Neural progenitor cell (in vitro differentiated cells): ENCODE measurements at places on chromosomes 11 and 22.

GRCh38 chr11:20448834-20449233, 61.3 kb downstream of the PRMT3 start:
- DNase-seq: no peak

DNA sequence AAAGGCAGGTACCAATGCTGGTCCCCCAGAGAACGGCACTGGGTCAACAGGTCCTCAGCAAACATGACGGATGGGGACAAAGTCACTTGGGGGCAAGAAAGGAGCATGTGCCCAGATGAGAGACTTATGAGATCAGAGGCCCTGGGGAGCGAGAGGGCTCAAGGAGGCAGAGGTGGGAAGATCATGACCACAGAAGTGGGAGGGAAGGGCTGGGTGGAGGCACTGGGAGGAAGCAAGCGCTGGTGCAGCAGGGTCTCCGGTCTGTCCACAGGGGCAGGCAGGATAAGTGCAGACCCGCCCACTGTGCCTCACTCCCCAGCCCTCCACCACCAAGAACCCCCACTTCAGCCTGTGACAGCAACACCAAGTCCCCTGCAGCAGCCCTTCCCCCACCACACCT, 10.9 kb downstream of the ELFN2 start:
- no peak for DNase-seq

GRCh38 chr11:33618956-33619355, 81.7 kb downstream of the C11orf91 start:
- DNase-seq: no peak

GRCh38 chr22:31951194-31952093, 7.1 kb downstream of the YWHAH start:
- DNase-seq: no peak

DNA sequence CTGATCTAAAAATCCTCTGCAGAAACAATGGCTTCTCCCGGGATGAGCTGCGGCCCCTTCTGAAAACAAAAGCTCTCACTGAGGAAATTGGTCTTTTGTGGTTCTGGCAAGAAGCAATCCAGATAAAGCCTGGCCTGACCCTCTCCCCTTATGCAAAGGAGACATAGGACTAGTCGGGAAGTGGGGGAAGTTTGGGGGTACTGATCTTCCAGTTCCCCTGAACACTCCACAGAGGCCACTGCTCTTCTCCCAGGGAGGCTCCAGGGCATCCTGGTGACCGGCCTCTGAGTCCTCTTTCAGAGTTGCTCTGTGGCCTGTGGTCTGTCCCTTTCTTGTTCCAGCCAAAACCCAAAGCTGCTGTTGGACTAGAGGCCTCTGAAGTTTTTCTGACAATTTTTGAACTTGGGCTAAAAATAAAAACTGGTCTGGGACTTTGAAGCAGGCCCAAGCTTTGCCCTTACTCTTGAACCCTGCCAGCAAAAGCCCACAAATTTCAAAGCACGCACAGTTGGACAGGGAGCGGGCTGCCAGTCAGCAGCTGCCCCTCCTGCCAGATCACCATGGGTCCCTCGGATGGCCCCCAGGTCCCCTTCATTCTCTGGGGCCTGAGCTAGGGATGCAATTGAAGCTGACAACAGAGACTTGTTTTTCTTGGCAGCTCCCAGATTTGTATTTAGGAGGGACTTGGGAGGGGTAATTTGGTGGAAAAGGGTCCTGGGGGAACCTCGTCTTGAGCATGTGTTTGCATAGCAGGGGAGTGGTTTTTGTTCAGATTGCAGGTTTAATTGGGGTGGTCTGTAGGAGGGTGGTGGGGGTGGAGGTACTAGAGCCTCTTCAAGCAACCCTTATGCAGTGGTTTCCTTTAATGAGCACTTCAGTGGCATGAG, 381.6 kb upstream of the CADM1 start:
- peak; percentile 73 for DNase-seq

- DNase-seq: no peak
Measured at GRCh38 chr22:20383538-20383937, 10.4 kb upstream of the ZNF74 start.

DNA sequence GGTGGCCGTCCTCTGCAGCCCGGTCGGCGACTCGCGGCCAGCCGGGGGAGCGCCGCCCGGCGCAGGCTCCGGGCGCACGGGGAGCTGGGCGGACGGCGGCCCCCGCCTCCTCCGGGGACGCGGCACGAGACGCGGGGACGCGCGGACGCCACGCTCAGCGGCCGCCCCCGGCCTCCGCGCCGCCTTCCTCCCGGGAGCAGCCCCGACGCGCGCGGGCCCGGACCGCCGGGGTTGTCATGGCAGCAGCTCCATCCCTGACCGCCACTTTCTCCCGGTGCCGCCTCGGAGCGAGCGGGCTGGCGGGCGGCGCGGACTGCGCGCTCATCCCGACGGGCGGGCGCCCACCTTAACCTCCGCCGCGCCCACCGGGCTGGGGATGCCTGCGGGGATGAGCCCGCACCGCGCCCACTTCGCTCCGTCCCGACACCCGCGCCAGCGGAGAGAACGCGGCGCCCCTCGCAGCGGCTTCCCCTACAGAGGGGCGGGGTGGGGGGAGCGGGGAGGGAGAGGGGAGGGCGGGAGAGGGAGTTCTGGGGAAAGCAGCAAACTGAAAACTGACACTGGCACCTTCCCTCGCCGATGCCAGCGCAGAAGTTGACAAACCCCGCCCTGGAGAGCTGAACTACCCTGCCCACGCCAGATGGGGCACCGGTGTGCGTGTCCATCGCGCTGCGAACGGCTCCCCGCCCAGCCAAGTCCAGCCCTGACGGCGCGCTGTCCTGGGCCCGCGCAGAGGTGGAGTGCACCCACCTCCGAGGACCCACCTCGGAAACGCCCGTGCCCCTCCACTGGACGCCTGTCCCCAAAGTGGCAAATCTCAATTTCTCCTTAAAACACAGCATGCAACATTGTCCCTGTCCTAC, 588.4 kb downstream of the OPCML start:
- peak; percentile 72 for DNase-seq

DNA sequence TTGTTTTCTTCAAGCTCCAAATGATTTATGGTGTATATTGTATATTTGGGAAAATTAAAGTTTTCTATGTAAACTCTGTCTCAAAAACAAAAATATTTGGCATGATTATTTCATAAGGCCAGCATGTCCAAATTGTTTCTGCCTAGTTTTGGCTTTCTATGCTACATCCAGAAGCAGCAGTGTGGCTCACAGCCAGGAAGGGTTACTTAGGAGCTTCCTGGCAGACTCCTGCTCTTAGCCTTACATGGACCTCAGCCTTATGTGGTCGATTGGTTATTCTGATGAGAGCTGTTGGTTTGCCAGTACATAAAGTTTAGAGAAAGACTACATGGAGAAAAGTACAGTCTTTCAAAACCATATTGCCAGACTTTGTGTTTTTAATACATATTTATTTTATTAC, 297.7 kb upstream of the FAT3 start:
- no peak for DNase-seq

GRCh38 chr11:88411265-88411664, 73.7 kb upstream of the CTSC start:
- DNase-seq: no peak

DNA sequence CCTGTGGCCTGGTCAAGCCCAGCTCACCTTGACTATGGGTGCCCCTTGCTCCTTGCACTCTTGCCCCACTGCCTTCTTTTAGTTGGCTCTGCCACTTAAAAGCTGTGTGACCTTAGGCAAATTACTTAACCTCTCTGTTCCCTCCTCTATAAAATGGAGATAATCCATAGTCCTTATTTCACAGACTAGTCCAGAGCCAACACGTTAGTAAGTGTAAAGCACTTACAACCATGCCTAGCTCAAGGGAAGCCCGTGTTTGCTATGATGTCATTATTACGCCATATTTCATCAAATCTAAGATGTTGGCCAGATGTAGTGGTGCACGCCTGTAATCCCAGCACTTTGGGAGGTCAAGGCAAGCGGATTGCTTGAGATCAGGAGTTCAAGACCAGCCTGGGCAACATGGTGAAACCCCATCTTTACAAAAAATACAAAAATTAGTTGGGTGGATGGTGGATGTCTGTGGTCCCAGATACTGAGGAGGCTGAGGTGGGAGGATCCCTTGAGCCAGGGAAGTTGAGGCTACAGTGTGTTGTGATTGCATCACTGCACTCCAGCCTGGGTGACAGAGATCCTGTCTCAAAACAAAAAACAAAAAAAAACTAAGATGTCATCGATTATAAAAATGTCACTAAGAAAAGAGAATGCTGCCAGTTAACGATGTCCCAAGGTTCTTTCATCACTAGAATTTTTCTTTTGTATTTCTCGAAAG, 2.3 kb upstream of the CCDC88B start:
- DNase-seq: no peak

DNA sequence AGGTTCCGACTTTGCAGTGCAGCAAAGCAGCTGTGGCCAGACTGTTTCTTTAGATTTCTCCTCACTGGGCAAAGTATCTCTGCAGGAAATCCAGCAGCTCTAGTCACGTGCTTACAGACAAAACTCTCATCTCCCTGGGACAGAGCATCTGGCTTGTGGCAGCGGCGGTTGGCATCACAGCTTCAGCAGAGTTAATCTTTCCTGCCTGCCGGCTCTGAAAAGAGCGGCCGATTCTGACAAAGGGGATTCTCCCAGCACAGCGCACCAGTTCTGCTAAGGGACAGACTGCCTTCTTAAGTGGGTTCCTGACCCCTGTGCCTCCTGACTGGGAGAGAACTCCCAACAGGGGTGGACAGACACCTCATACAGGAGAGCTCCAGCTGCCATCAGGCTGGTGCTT, 1357.3 kb upstream of the TENM4 start:
- DNase-seq: peak; percentile 62

DNA sequence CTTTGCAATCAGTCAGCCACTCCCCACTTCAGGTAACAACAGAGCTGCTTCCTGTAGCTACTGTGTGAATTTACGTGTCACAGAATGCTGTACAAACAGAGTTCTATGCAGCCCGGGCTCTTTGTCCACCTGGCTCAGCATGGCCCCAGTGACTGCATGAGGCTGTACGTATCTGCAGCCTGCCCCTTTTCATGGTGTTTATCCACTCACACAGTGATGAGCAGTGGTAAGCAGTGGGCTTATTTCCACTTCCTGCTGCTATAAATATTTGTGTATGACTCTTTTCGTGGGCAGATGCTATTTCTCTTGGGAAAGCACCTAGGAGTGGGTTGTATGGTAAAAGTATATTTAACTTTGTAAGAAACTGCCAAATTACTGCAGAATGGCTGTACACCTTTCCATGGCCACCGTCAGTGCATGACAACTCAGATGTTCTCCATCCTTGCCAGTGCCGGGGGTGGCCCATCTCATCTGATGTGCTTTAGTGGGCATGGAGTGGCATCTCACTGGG, 43.3 kb downstream of the MYEOV start:
- no peak for DNase-seq

GRCh38 chr22:31616315-31616980, 45.6 kb downstream of the PISD start:
- no peak for DNase-seq

- DNase-seq: no peak
Measured at GRCh38 chr11:56848141-56848809, 99.8 kb upstream of the OR9G4 start.

DNA sequence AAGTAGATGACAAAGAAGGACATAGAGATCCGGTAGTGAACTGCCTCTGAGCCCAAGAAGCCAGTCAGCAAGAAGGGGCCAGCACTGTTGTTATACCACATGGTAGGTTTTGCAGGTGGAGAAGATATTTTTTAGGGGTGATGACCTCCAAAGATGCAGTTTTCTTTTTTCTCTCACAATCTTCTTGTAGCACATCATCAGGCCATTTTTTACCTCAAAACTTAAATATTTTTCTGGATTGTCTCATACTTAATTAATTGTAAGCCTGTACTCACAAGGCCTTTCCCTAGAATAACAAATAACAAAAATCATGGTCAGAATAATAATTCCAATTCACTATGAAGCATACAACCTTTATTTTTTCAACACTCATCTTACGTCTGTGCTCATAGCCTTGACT, at the start of gene OR51B4:
Gene OR51B4 (minus strand): TSS at position 101 of the 400 bp plus-strand sequence. CDS start 0 bp downstream, at position 101.
- no peak for DNase-seq

DNA sequence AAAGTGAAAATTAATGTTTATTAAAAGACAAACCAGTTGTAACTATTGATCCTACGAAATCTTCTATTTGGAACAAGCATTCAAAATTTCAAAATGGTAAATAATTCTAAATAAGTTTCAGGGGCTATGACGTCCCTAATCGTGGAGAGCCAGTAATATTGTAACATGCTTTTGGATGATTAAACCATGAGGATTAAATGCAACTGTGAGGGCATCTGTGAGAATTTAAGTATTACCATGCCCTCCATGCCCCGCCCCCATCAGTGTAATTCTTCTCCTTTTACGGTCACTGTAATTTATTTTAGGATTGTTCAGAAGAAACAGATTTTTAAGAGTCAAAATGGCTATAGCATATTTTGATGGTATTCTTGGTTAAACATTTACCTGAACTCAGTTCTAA, 133.2 kb downstream of the APOL5 start:
- no peak for DNase-seq

DNA sequence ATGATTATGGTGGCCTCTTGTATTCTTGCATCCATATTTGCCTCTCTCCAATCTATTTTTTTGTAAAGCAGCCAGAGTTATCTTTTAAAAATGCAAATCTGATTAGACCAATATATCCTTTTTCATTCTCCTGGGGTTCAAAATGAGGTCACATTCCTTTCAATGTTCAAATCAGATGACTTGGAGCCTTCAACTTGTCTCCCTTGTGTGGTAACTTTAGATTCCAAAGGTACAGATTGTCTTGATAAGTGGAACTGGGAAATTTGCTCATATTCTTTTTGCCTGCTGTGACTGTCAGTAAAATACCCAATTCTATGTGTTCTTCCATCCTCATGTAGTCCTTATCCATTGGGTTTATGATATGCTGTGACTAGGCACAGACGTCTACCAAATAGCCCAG, 15.1 kb upstream of the CAPRIN1 start:
- DNase-seq: no peak

DNA sequence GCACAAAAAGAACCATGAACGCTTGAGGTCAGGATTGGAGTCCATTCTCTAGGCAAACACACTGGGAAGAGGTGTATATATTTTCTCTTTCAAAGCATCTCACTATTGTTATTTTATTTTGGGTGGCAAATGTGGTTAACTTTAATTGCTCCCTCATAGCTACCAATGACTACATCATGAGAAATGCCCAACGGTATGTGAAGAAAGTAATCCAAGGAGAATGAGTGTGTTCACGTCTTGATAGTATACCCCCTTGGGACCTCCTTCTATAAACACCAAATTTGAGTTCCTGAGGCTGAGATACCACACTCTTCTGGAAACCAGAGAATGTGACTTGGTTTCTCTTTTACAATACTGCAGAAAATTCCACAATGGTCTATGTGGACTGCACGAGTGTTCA, 15.8 kb downstream of the OR8D1 start:
- DNase-seq: no peak
